OCI-M1 (cell line): ENCODE measurements at places on chromosomes 4 and X.

- DNase-seq = peak; percentile 88
Measured at GRCh38 chrX:136909119-136909705, 28.7 kb upstream of the RBMX start.

DNA sequence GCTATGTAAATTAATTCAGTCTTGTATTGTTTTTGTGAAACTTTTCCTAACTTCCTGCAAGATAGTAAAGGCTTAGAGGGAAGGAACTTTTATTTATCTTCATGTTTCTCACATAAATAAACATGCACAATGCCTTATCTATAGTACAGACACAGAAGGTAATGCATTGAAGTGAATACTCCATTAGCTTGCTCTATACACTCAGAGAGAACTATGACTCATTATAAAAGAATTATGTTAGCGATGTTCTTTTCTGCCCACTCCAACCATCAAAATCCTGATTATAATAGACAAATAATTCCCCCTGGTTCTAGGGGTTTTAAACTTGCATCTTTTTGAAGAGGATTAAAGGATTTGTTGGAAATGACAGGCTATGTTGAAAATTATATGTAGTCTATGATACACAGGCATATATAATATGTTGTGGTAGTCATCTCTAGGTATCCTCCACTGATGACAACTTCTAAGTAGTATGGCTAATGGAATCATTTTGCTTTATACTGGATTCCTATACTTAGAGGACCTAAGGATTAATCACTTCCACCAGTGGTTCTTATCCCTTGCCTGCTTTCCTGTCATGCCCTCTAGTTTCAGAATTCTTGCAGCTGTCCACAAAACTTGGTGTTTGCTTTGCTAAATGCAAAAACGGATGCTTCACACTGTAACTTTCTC, 115.7 kb downstream of the NDST4 start:
- no peak for DNase-seq

GRCh38 chrX:153879741-153880439, 6.1 kb downstream of the L1CAM start:
- no peak for DNase-seq

DNA sequence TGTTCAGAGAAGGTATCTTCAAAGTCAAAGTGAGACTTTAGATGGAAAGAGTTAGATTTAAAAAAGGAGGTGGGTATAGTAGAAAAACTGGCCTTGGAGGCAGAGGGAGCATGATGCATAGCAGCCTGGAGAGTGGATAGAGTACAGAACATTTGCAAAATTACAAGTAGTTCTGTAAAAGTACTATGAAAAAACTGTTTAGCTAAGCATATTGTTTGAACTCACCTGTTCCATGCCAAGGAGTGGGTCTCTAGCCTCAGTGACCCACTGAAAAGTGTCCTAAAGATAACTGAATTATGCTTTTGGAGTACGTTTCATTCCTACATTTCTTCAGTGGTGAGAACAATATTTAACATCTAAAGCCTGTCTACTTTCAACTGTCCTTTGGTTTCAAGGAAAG, 218.9 kb downstream of the NAP1L3 start:
- DNase-seq = no peak

GRCh38 chr4:168844353-168845049, 165.6 kb downstream of the CBR4 start:
- no peak for DNase-seq

DNA sequence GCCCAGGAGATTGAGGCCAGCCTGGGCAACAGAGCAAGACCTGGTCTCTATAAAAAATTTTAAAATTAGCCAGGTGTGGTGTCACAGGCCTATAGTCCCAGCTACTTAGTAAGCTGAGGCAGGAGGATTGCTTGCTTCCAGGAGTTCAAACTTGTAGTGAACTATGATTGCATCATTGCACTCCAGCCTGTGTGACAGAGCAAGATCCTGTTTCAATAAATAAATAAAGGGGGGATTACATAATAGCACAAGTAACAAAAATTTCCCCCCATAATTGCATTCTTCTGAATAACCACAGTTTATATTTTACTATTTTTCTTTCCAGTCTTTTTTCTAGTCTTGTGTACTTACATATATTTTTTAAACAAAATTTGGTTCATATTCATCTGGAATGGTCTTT, 135.6 kb downstream of the CHIC2 start:
- peak; percentile 14 for DNase-seq

GRCh38 chrX:77453190-77453589, 6.0 kb downstream of the FGF16 start:
- no peak for DNase-seq

GRCh38 chr4:57037982-57038604, 59.4 kb downstream of the POLR2B start:
- DNase-seq = peak; percentile 76
